ENCODE measurements at places on chromosomes 6 and 20. TPM values are rescaled to one million over a fixed set of nuclear protein-coding genes. Genes with fewer than 3 reads are reported as not detected.

Gene PPIL6
- total RNA-seq = 0.33 TPM

Gene UBE2V1
- total RNA-seq = 147 TPM

Gene TPBG
- total RNA-seq = 9.0 TPM

Gene C2
- not detected for total RNA-seq

Gene HS3ST5
- total RNA-seq = not detected

Gene COL19A1
- total RNA-seq = not detected

Gene ZNF343
- total RNA-seq = 7.9 TPM

Gene CLPSL2
- total RNA-seq = not detected

Gene HLA-DRB1
- not detected for total RNA-seq

Gene RAB44
- total RNA-seq = 0.11 TPM

Gene CLIC5
- 0.14 TPM for total RNA-seq

Gene KHDRBS2
- total RNA-seq = not detected

Gene FAM83C
- total RNA-seq = not detected

Gene SGK2
- 0.35 TPM for total RNA-seq

Gene UBD
- total RNA-seq = 0.31 TPM

Gene SRPK1
- total RNA-seq = 82.2 TPM

Gene SSTR4
- total RNA-seq = not detected

Gene BRPF3
- total RNA-seq = 35.7 TPM

Gene IMPG1
- total RNA-seq = not detected

Gene BTBD3
- 29.3 TPM for total RNA-seq

Gene DSP
- 0.32 TPM for total RNA-seq

Gene AIF1
- not detected for total RNA-seq

Gene ANGPT4
- total RNA-seq = not detected

Gene NR2E1
- not detected for total RNA-seq

Gene CCR6
- total RNA-seq = not detected

Gene TPD52L1
- 0.29 TPM for total RNA-seq

Gene RIPPLY2
- total RNA-seq = not detected

Gene ESR1
- total RNA-seq = not detected

Gene OVOL2
- total RNA-seq = not detected

Gene FOXF2
- total RNA-seq = not detected

Gene VSX1
- total RNA-seq = not detected

Gene CRISP2
- not detected for total RNA-seq

Gene PPARD
- total RNA-seq = 29.2 TPM

Gene ARMC12
- 0.90 TPM for total RNA-seq

Gene SPTLC3
- total RNA-seq = 0.23 TPM

Gene SLC22A16
- total RNA-seq = not detected

Gene CST8
- total RNA-seq = not detected

Gene SPDEF
- not detected for total RNA-seq

Gene PERP
- 27.4 TPM for total RNA-seq

Gene IL20RA
- total RNA-seq = not detected

Gene TMEM244
- not detected for total RNA-seq

Gene MYT1
- not detected for total RNA-seq

Gene SPO11
- total RNA-seq = not detected

Gene SLC22A3
- total RNA-seq = not detected

Gene RRP36
- 103 TPM for total RNA-seq

Gene ZNF311
- total RNA-seq = 0.35 TPM

Gene FKBP5
- total RNA-seq = 56.8 TPM

Gene GTSF1L
- total RNA-seq = not detected

Gene TLDC2
- total RNA-seq = not detected

Gene ZSCAN23
- total RNA-seq = 1.7 TPM

Gene SPATS1
- total RNA-seq = not detected

Gene PRSS16
- total RNA-seq = not detected
